ENCODE measurements at places on chromosomes 12 and 14.

- DNase-seq = no peak
These were observed 18.6 kb downstream of the AGAP2 start for GRCh38 chr12:57719777-57720605.

DNA sequence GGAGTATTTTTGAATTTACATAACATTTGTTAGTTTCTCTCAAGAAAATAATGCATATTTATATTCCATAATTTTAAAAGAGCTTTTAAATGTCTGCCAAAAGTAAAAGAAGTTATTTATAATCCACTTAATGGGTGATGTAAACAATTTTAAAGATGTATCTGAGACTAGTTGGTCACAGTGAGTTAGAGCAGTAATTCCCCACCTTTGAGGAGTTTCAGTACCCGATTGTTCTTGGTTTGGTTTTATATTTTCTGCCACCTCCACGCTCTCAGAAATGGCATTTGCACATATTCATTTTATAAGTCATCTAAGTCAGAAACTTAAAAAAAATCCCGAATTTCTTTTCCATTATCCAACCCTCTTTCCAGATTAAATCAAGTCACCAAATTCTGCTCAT is 153.2 kb downstream of the SLC35F4 start:
- no peak for DNase-seq

GRCh38 chr14:38302966-38303365 is 47.1 kb upstream of the CLEC14A start:
- no peak for DNase-seq

DNA sequence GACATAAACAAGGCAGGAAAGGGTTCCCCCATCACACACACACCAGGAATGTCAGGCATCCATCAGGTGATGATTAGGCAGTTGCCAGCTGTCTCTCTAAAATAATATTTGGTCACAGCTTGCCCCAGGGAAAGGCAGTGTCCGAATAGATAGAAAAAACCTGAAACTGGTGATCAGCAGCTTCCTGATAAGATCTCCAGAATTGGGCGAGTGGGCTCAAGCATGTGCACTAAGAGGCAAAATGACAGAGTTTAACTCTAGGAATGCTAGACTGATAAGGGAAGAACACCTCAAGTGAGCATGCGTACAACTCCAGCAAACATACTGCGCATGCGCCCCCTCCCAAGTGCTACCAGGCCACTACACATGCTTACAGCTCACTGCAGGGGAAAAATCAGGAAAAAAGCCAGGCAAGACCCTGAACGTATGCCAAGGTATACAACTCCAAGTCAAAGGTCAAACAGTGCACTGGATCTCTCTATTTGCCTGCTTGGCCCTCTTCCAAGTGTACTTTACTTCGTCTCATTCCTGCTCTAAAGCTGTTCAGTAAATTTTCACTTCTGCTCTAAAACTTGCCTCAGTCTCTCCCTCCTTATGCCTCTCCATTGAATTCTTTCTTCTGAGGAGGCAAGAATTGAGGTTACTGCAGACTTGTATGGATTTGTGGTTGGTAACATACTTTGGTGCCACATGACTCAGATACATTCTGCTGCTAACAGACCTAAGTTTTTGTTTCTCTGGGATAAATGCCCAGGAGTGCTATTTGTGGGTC is 73.5 kb upstream of the VASH1 start:
- no peak for DNase-seq

- no peak for DNase-seq
These were observed 86.1 kb downstream of the KSR2 start for GRCh38 chr12:117882603-117883184.

DNA sequence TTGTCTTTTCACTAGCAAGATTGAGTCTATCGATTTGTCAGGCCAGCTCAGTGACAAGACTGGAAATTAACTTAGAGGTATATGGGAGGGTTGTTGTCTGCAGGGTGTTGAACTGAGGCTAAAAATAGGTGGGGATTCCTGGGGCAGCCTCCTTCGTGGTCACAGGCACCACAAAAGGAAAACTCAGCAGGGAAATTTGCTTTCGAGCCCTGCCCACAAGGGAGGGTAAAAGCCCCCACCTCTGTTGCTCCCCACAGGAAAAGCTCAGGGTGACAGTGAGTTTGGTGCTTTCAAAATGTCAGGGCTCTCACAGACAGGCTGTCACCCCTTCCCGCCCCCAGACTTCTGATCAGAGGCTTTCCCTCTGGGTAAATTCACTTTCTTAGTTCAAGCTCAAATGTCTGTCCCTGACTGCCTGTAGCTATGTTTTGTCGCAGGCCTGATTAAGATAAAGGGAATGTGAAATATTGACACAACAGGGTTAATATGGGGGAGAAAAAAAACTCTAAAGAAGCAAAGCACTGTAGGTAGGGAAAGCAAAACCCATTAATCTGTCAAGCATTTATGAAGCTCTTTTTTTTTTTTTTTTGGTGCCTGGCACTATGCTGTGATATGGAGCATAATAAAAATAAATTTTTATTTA is 11.7 kb upstream of the NFKBIA start:
- peak; percentile 32 for DNase-seq

GRCh38 chr12:111457071-111457470 is 51.3 kb downstream of the SH2B3 start:
- no peak for DNase-seq

GRCh38 chr12:72464471-72464870 is 192.3 kb downstream of the TRHDE start:
- DNase-seq = no peak

- DNase-seq = no peak
These were observed 410.0 kb downstream of the SYT1 start for GRCh38 chr12:79274501-79275064.

DNA sequence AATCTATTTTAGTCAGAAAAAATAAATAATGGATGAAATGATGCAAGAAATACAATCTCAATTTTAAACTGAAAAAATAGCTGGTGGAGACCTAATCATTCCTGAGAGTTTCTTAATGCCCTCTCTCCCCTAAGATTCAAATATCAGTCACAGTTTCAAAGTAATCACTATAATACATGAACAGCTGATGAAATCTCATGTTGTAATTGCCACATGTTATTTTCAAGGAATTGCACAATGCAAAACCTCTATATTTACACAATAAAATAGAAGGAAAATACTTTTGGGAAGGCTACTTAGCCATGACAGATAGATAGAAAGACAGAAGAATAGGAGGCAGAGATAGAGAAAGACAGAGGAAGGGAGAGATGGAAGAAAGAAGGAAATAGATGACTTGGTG is 18.2 kb downstream of the IFNG-AS1 start:
- DNase-seq = no peak

GRCh38 chr14:33349871-33350270 is 411.2 kb downstream of the NPAS3 start:
- no peak for DNase-seq

DNA sequence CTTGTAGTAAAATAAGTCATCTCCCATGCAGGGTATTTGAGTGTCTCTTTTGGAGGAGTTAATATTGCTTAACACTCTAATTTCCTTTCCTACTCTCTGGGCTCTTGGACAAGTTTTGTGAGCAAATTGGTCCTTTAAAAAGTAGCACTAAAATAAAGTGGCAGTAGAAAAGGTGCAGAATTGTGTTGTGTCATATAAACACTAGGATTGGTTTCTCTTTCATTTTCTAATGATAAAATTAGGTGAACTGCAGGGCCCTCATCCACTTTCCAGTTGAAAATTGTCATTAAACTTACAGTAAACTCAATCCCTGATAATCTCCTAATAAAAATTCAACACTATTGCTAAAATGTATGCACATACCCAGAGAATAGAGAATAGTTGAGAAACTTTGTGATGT is 42.6 kb upstream of the REP15 start:
- no peak for DNase-seq

GRCh38 chr14:79809849-79810612 is 401.3 kb downstream of the DIO2 start:
- DNase-seq = no peak

- no peak for DNase-seq
These were observed 70.7 kb downstream of the BBS10 start for GRCh38 chr12:76277480-76277879.

DNA sequence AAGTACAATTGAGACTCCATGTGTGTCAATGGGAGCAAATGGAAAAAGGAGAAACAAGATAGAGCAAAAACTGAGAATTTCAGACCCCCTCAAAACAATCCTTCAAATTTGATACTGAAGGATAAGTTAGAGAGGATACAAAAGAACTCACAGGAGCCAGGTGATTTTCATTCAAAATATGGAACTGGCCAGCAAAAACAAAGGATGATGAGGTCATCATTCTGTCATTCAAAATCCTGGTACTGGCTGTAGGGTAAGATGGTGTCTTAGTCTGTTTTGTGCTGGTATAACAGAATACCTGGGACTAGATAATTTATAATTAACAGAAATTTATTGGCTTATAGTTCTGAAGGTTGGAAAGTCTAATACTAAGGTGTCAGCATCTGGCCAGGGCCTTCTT is 80.6 kb downstream of the LMNTD1 start:
- no peak for DNase-seq

DNA sequence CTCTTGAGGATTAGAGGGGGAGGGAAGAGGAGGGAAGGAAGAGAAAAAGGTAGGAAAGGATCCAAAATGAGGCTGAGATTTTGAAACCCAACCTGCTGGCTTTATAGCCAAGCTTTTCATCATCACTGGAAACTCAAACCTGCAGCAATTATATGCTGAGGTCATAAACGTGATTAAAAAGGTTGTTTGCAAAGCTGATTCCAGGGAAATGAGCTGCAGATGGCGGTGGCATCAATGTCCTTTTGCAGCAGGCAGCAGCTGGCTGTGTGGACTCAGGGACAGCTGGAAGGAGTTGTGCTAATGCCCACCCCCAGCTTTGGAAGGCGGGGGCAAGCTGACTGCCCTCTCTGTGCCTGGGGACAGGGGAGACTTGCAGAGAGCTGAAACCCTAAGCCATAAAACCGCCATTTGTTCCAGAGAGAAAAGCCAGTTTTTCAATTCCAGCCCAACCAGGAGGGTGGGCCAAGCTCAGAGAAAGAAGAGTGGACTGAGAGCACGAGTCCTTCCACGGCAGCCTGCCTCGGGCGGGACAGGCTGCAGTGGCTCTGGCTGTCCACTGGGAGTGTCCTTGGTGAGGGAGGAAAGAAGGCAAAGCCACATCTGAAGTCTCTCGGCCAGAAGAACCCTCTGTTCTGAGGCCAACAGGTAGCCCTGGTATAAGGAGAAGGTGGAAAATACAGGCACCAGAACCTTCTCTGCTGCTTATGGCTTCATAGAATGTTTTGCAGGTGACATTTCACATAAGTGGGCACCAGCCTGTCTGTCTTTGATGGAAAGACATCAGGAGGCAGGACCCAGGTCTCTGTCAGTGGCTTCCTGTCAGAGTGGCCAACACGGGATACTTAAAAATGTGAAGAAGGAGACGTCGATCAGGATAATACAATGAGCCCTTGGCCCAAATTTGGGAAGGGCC is 90.7 kb downstream of the SINHCAF start:
- DNase-seq = no peak
